ENCODE measurements at places on chromosomes 2 and 18. TPM values are rescaled to one million over a fixed set of nuclear protein-coding genes. Genes with fewer than 3 reads are reported as not detected.

GRCh38 chr18:48834413-48835031 is 116.2 kb downstream of the SMAD7 start:
- DNase-seq: no peak
- H3K4me1 ChIP-seq: no peaks in the 10 kb centered on the region
- H3K4me3 ChIP-seq: no peak overlapping the region
- no peak overlapping the region for H3K27ac ChIP-seq

Gene TRAF3IP1
- total RNA-seq: 7.1 TPM

DNA sequence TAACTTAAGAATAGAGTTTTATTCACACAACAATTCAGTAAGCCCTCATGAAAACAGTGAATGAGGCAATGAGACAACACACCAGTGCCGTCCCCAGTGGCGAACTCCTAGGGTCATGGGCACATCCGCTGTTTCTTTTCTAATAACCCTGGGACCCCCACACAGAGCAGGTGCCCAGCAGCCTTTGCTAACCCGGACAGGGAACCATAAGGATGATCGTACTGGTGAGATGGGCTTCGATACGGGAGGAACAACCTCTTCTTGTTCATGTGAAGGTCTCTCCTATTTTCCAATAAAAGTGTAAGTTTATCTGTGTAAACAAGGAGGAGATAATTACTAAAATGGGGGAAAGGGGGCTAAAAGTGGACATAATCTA is 97.4 kb upstream of the MGAT4A start:
- DNase-seq: no peak
- no peaks in the 10 kb centered on the region for H3K36me3 ChIP-seq
- H3K4me1 ChIP-seq: peaks cover 3% of the 10 kb centered on the region
- no peaks in the 10 kb centered on the region for H3K27me3 ChIP-seq

Gene AQP4
- total RNA-seq: 0.27 TPM

DNA sequence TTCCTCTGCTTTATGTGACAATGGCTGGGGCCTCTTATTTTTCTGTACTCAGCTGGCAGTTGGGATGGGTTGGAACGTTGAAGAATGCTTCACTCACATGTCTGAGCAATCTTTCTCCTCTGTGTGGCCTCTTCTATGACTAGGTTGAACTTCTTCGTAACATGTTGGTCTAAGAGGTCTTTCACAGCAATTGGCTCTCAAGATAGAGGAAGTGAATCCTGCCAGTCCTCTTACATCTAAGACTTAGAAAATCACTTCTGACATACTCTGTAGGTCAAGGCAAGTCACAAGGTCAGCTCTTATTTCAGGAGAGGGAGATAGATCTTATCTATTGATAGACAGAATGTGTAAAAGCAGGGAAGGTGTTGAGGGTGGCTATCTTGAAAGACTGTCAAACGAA is 174.1 kb downstream of the NYAP2 start:
- no peaks in the 10 kb centered on the region for H3K36me3 ChIP-seq
- H3K4me3 ChIP-seq: no peak overlapping the region
- H3K27me3 ChIP-seq: no peaks in the 10 kb centered on the region
- DNase-seq: no peak

DNA sequence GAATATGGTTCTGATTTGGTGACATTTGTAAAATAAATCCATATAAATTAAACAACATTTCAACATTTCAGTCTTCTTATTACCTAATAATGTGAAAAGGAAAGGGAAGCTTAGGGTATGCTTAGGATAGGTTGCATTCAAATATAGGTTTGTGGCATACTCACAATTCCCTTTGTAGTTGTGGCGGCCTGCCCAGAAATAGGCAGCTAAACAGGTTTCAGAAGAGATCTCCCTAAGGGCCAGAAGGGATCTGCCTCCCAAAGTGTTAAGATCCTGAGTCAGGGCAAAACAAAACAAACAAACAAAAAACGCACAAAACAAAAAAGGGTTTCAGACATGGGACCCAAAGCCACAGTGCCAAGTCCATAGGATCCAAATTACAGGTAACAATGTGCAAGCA is 41.4 kb upstream of the TCF7L1 start:
- no peak for DNase-seq
- no peak overlapping the region for H3K27ac ChIP-seq
- H3K27me3 ChIP-seq: no peaks in the 10 kb centered on the region
- no peak overlapping the region for H3K4me3 ChIP-seq
- no peaks in the 10 kb centered on the region for H3K36me3 ChIP-seq
- no peaks in the 10 kb centered on the region for H3K4me1 ChIP-seq

Gene SRBD1
- total RNA-seq: 15.8 TPM

GRCh38 chr2:85945586-85945985 is 56.8 kb upstream of the ST3GAL5 start:
- no peaks in the 10 kb centered on the region for H3K36me3 ChIP-seq
- H3K27ac ChIP-seq: no peak overlapping the region
- no peak overlapping the region for H3K4me3 ChIP-seq

DNA sequence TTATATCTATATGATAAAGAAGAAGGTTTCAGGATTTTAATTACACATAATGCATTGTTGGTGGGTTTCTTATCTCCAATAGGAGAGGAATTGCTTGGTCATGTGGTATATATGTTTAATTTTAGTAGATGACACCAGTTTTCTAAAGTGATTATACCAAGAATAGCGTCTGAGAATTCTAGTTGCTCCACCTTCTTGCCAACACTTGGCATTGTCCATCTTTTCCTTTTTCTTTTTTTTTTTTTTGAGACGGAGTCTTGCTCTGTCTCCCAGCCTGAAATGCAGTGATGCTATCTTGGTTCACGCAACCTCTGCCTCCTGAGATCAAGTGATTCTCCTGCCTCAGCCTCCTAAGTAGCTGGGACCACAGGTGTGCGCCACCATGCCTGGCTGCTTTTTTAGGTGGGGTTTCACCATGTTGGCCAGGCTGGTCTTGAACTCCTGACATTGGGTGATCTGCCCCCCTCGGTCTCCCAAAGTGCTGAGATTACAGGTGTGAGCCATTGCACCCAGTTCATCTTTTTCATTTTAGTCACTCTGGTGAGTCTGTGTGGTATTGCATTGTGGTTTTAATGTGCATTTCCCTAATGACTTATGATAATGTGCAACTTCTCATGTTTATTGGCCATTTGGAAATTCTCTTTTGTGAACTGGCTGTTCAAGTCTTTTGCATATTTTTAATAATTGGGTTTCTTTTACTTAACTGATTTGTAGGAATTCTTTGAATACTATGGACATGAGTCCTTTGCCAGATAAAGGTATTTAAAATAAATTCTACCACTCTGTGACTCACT is 37.3 kb upstream of the ZNF512 start:
- no peak for DNase-seq
- no peaks in the 10 kb centered on the region for H3K36me3 ChIP-seq
- H3K27me3 ChIP-seq: no peaks in the 10 kb centered on the region
- H3K4me1 ChIP-seq: no peaks in the 10 kb centered on the region
- H3K27ac ChIP-seq: no peak overlapping the region

DNA sequence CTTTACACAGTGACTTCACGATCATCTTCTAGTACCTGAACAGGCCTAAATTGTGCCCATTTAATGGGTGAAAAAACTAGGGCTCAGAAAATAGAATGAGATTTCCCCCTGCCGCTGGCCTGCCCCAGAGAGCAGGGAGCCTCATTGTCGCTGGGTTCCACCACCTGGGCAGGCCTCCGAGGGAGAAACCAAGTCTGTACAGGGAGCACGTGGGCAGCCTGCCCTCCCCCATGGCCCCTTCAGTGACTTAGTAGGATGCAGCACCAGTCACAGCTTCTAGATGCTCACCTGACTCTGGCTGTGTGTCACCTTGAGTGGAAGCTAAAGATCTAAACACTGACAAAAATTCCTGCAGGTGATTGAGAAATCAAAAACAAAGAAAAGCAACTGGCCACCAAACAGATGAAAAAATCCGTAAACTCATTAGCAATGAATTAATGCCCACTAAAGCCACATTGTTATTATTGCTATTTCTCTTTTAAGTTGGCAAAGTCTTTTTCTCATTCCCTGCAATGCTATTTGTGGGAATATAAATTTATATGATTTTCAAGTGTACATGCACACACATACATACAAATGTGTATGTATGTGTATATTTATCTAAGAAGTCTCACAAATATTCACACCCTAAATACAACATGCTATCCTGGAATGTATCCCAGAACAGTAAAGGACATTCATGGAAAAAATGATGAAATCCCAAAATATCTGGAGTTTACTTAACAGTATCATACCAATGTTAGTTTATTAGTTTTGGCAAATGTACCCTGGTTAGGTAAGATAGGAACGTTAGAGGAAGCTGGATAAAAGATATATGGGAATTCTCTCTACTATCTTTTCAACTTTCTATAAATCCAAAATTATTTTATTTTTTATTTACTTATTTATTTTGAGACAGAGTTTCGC is 18.7 kb upstream of the ASPRV1 start:
- no peak overlapping the region for H3K4me3 ChIP-seq
- H3K36me3 ChIP-seq: no peaks in the 10 kb centered on the region
- H3K27ac ChIP-seq: peak overlapping the region; percentile 75
- H3K4me1 ChIP-seq: peaks cover 28% of the 10 kb centered on the region
- DNase-seq: no peak

DNA sequence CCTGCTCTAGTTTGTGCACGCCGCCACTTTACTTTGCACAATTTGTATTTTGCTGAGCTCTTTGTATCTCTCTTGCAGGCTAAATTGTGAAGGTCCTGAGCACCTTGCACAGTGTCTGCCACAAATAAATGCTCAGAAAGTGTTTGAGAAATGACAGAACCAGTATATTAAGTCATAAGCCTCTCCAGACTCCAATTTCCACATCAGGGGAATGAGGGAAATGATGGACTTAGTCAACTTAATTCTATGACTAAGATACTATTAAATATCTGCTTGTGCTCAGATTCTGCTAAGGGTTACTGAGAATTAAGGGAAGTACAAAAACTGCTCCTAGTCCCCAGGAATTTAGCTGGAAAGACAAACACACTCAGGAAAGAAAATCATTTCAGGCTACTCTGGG is 239.1 kb upstream of the SLC14A2 start:
- H3K27me3 ChIP-seq: no peaks in the 10 kb centered on the region
- no peak overlapping the region for H3K4me3 ChIP-seq
- no peaks in the 10 kb centered on the region for H3K4me1 ChIP-seq
- no peaks in the 10 kb centered on the region for H3K36me3 ChIP-seq
- DNase-seq: no peak

Gene GALR1
- total RNA-seq: not detected

DNA sequence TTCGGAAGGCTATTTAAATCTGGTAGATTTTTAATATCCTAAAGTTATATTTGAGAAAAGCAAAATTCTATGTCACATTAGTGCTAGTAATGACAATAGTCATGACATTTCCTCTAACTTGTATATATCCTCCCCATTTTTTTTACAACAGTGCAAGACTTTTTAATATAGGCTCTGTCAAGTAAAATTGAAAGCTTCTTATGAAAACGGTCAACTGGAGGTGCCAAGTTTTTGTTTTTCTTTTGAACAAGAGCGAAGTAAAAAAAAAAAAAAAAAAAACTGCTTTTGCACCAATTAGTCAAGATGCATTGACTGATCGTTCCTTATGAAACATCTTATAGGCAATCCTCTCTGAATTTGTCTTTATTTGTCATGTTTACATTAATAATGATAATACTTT is 389.3 kb downstream of the STK39 start:
- no peaks in the 10 kb centered on the region for H3K27me3 ChIP-seq
- no peak for DNase-seq
- no peaks in the 10 kb centered on the region for H3K4me1 ChIP-seq

DNA sequence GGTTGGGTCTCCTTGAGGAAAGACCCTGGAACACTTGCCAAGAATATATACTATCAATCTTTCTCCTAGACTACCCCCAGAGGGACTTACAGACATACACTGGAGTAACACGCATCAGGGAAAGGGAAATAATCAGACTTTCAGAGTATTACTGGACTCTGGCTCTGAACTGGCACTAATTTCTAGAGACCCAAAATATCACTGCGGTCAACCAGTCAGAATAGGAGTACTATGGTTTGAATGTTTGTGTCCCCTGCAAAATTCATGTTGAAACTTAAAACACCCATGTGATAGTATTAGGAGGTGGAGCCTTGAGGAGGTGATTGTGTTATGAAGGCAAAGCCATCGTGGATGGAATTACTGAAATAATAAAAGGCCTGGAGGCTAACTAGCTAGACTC is 323.7 kb downstream of the EN1 start:
- H3K4me1 ChIP-seq: no peaks in the 10 kb centered on the region
- H3K27me3 ChIP-seq: no peaks in the 10 kb centered on the region
- no peak for DNase-seq
- H3K4me3 ChIP-seq: no peak overlapping the region
- H3K27ac ChIP-seq: no peak overlapping the region
- H3K36me3 ChIP-seq: no peaks in the 10 kb centered on the region

DNA sequence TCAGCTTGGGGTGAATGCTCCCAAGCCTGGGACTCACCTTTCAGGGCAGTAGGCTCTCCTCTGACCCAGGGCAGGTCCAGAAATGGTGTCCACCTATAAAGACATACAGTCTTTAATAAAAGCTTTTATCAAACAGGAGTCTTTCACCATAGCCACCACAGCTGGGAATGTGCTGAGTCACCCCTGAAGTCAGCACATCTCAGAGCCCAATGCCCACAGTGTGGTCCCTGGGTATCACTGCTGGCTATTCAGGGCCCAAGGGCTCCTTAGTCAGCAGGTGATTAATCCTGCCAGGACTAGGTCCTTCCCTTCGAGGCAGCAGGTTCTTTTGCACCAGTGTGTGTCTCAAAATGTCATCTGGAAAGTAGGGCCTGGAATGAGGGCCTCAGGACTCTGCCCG is 181.9 kb downstream of the MEMO1 start:
- no peaks in the 10 kb centered on the region for H3K36me3 ChIP-seq
- H3K27me3 ChIP-seq: no peaks in the 10 kb centered on the region
- H3K27ac ChIP-seq: no peak overlapping the region
- H3K4me1 ChIP-seq: no peaks in the 10 kb centered on the region
- DNase-seq: no peak

Gene ASB18
- total RNA-seq: not detected

DNA sequence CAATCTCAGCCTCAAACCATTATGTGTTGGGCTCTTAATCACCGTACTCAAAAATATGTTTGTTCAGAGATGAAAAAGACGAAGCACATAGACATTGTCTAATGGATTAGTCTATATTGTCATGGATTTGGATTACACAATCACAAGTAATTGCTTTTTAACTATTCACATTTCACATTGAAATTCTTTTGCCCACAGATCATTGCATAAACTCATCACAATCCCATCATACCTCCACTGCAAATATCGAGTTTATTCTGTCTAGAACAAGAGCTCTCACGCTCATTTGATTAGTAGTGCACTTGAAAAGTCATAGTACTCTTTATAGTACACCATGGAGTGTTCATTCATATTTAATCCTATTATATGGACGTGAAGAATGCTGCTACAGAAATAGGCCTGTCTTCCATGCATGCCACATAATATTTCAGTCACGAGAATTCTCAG is 97.9 kb upstream of the SOX11 start:
- no peak overlapping the region for H3K27ac ChIP-seq
- no peak overlapping the region for H3K4me3 ChIP-seq
- no peak for DNase-seq
- no peaks in the 10 kb centered on the region for H3K27me3 ChIP-seq
- H3K36me3 ChIP-seq: no peaks in the 10 kb centered on the region
- H3K4me1 ChIP-seq: no peaks in the 10 kb centered on the region

DNA sequence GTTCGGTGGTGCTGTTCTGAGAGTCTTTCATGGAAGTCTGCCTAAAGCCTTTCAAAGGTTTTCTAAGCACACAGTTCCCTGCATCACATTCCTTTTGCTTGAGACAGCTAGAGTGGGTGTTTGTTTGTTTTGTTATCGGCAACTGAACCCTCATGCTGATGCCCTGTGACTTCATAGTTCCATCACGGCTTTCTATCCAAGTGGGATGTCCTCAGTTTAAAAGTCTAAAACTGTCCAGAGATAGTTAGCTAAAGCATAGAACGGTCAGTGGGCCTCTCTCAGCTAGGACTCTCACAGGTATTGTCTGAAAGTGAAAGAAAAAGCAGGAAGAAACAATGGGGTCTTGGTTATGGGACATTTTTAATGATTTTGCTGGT is 337.3 kb downstream of the OSR1 start:
- no peaks in the 10 kb centered on the region for H3K4me1 ChIP-seq
- no peak overlapping the region for H3K27ac ChIP-seq
- no peak for DNase-seq

Measured in Caco-2 (cell line).